Stimulated activated CD4-positive, alpha-beta T cell treated with anti-CD3 and anti-CD28 coated beads, TNF-alpha, amount 100 ng/mL, for 4 hours (primary cell): ENCODE measurements at places on chromosomes 7 and 10.

DNA sequence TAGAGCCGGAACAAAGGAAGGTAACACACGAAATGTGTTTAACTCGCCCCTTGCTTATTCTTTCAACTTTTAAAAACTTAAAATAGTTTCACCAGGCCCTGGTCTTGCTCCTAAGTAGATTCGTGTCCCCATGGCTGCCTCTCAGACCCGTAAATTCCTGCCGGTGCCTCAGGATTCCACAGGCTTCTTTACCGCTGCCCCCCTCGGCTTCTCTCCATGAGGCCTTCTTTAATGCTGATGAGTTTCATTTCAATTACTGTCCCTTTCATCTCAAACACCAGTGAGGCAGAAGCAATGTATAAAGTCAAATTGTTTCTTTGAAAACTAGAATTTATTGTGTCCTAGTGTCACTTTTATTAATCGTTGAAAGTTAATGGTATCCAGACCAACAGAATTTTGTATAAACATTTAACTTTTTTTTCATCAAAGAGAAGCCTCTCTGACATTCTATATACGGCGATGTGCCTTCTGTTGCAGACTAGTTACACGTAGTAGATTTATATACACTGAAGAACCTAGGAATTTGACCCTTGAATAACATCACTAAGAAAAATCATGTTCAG is 225.2 kb downstream of the C7orf25 start:
- no peak for DNase-seq

DNA sequence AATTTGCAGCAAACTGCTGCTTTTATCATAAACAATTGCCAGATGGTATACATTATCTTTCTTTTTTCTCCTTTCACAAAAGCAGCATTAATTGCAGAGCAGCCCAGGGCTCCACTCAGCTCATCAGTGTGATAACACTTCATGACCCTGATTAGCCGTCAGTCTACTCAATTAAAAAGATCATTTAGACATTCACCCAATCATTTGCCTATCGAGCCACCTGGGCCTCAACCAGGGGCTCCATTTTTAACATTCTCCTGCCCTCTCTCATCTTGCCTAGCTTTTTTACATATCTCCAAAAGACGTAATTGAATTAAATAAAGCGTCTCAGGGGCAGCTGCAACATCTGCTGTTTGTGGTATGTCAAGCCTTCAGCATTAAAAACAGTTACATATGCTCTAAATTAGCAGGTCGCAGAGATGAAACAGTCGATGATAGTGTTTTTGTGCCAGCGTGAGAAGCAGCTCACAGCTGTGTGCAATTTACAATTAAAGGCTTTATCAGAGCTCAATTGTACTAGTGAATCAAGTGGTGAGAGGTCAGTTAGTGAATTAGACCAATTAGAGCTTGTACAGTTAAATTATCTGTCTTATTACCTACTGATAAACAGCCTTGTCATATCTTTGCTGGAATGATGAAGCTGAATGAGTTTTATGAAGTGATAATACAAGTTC is 522.5 kb downstream of the ETV1 start:
- no peak for DNase-seq

DNA sequence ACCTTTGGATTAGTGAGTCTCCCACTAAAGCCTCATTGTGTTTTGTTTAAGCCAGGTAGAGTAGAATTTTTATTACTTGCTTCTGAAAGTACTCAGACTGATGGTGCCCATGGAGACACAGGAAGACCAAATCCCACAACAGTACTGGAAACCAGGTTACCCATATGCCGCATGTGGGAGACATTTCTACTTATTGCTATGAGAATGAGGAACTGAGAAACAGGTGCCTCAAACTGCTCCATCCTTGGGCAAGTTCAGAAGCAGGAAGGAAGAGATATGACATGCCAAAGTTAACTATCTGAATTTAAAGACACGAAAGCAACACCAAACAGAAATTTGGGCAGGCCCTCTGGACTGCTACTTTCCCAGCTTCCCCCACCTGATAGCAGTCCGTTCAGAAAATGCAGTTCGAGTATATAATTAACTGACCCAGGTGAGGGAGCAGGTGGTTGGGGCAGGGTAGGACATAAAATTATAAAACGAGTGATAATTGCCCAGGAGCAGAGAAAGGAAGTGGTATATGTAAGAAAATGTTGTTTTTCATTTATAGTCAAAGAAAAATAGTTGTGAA is 382.3 kb upstream of the MTPN start:
- DNase-seq: no peak

- no peak for DNase-seq
Measured at GRCh38 chr10:6739530-6740174, 159.6 kb upstream of the PRKCQ start.

DNA sequence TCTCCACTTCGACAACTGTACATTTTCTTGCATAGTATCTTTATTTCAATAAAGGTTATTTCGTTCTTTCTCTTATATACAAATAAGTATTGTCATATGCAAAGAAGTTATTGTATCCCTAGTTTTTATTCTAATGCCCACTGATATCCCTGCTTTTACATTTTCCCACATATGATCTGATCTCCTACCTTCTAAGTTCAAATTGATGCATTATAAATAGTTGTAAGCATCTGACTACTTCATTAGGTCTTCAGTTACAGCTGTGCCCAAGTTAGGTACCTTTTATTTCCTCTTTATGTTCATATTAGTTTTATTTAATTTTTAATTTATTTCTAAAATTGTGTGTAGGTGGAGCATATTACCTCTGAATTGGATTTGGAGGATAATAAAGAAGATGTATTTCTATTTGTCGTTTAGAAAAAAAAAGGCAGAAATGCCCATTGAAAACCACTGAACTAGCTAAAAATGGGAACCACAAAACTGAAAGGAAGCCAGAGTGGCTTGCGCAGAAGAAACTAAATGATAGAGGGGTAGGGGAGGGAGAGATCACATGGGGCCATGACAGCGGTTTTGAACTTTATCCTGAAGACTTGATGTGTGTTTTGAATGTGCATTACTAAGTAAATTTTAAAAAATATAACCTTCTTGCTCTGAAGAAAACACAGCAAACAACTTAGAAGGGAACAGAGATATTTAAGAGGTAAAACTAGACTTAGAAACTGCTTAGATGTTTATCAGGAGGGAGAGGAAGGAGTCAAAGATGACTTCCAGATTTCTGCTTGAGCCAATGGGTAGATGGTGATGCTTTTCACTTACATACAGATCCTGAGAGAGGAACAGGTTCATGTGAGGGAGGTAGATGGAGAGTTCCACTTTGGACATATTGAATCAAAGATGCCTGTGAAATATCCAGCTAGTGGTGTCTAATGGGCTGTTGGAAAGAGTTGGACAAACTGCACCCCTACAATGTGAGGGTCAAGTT is 9.3 kb upstream of the ZC3HAV1L start:
- DNase-seq: no peak

DNA sequence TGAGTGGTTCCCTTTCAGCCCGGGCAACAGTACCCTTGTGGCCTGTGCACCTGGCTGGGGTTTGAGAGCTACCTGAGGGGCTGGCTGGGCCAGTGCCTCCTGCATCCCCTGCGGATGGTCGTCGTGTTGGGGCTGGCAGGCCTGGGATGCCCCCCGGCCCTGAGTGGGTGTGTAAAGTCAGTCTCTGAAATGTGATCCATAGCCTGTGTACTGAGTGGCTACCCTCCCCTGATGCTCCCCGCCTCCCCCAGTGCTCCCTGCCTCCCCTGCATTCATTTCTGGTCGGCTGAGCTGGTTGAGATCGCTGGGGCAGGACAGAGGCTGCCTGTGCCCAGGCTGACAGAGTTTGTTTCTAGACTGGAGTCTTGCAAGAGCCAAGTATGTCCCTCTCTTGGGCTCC is 9.3 kb downstream of the ZNF316 start:
- DNase-seq: no peak

GRCh38 chr10:75137533-75138438 is 26.3 kb downstream of the SAMD8 start:
- DNase-seq: no peak

DNA sequence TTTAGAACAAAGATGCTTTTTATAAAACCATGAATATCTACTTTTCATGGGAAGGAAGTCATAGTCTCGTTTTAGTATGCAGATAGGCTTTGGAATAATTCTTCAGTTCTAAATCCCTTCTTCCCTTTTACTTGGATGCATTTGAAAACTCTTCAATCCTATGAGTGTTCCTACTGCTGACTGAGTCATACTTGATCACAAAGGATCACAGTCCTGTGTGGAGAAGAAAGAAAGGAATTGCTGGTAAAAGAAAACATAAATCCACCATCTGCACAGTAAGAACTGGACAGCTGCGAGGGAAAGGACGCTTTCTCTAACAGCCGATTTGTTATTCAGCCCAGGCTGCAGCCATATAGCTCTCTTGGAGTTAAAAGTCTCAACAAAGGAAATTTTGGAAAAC is 209.9 kb downstream of the SEMA3E start:
- no peak for DNase-seq

GRCh38 chr10:97911217-97911616 is 61.6 kb downstream of the GOLGA7B start:
- DNase-seq: no peak

- no peak for DNase-seq
Measured at GRCh38 chr7:116280803-116281202, 70.5 kb downstream of the TES start.

- no peak for DNase-seq
Measured at GRCh38 chr10:49360271-49361177, 35.4 kb downstream of the DRGX start.

DNA sequence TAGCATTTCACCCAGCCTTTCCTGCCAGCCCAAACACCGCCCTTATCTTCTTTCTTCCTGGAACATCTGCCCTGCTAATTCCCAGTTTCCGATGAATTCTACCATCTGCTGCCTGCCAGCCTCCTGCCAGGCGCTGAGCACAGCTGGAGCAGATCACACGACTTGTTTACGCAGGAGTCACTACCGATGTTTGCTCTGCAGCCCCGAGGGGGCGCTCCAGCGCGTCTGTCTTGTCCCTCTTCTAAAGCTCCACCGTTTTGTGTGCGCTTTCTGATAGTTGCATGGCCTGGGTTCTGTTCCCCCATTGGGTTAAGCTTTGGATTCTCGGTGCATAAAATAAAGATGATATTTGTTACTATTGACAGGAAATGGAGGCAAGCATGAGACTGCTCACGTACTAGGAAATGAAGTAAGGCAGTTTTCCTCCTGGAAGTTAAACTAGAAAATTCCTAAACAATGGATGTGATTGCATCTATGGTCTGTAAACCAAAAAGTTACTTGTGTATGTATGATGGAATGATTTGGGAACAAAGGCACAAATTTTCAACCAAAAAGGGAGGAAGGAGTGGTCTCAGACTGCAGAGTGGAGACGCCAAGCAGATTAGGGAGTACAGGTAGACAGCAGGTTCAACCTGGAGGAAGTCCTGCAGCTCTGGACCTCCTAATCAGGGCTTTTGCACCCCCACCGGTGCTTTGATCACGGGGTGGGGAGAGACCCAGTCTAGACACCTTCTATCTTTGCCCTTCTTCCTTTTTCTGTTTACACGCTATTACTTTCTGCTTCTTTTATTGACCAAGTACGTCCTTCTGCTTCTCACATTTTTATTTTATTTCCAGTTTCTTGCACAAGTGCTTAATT is 2.2 kb upstream of the RBM17 start:
- peak; percentile 74 for DNase-seq

DNA sequence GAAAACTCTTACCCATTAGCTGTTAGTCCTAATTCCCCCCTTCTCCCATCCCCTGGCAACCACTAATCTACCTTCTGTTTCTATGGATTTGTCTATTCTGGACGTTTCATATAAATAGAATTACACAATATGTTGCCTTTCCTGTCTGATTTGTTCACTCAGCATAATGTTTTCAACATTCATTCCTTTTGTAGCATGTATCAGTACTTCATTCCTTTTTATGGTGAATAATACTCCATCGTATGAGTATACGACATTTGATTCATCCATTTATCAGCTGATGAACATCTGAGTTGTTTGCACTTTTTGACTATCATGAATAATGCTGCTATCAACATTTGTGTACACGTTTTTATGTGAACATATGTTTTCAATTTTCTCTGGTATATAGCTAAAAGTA is 4.4 kb upstream of the FRAT1 start:
- DNase-seq: no peak

DNA sequence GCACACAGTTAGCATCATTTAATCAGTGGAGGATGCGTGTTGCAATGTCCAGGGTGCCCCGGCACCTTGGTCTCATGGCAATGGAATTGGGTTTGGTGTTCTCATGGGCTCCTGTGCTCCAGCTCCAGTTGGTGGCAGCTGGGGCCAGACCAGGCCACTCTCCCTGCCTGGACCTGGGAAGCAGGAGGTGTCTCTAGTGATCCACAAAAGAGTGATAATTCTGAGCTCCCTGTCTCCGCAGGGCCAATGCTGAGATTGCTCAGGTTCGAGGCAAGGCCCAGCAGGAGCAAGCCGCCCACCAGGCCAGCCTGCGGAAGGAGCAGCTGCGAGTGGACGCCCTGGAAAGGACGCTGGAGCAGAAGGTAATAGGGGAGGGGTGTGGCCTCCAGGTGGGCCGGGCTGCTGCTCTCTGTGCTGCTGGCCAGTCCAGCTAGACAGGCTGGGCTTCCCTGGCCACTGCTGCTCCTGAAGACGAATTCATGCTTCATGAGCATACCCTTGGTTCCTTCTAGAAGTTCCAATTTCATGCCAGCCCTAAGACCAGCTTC is 21.7 kb upstream of the BTBD16 start:
- DNase-seq: no peak

DNA sequence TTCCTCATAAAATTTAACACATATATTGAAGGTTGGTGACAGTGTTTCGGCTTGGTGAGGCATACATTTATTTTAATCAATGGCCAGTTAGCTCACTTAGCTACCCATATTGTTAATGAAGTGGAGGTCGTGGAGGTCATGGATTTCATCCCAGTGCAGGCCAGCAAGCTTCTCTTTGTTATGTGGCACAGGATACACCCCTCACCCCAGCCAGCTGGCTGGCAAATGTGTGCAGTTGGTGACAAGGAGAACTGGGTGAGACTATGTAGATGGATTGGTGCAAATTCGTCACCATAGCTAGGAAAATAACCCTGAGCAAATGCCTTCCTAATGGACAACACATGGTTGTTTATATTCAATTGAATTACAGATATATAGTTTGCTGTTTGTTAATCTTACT is 50.5 kb upstream of the FOXP2 start:
- no peak for DNase-seq

- no peak for DNase-seq
Measured at GRCh38 chr10:102603946-102604345, 40.3 kb upstream of the TRIM8 start.

GRCh38 chr7:140059273-140060242 is 3.2 kb downstream of the PARP12 start:
- DNase-seq: no peak

DNA sequence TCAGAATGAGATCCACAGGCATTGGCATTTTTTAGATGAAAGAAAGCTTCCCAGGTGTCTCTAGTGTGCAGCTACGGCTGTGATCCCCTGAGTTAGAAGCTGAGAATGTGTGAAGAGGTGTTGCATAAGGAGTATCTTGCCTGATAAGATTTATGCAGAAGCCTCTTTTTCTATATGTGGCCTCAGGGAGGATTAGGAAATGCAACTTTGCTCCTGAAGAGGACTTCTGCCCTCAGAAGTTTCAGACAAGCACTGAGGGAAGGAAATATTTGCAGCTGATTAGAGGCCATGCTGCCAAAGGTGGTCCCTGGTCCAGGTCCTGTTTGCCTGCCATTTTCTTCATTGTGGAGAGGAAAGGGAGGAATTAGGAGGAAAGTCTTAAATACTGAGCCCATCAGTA is 551.8 kb downstream of the PHTF2 start:
- no peak for DNase-seq
